Stimulated activated CD8-positive, alpha-beta memory T cell treated with anti-CD3 and anti-CD28 coated beads, Interleukin-4, amount 100 ng/mL, for 24 hours (primary cell): ENCODE measurements at places on chromosomes 1 and 21.

DNA sequence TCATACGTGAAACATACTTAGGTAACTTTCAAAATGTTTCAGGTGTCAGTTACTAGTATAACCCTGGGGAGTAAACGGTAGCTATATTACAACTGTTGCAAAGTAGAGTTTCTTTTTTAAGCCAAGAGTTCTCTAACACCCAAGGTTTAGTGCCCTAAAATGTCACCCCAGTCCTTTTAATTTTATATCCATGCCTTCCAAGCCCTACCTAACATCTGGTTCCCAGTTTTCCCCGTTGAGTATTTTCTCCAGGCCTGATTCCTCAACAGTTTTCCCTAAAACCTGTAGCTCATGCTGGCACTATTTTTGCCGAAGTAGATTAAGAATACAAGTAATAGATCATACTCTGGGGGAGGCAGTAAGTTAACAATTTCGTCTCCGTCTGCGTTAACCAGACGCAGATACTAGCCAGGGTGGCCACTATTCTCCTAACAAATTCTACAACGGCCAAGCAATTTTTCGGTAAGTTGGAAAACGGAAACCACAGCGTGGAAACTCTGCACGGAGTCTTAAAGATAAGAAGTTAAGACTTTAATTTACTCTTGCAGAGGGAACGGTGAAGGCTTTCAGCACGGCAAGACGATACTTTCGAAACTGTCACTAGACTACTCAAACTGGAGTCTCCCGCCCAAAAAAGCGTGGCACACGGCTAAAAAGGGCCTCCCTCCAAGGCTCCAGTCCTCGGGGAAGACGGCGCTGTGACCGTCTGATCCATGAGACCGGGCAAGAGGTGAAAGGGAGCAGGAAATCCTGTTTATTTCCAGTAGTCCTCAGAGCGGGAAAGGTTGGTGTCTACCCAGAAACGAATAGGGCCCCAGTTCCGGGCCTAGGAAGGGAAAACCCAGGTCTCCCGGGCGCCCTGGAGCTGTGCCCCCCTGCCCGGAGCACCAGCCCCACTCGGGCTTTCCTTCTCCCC is 945 bp downstream of the SRSF4 start:
- peak; percentile 19 for DNase-seq

DNA sequence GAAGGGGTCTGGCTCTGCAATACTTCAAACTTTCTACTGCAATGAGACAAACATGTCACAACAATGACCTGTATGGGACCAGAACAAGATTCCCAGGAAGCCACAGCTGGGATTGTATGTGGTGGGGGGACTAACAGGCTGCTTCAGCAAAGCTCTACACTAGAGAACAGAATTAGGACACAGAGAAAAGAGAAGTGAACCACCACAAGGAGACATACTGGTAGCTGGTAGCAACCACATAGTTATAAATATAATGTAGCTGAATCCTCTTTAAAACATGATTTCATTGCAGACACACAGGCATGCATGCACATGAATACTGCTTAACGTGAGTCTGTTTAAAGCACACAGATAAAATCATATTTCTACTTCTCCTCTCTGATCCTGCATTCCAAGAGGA is 3.5 kb upstream of the ILDR2 start:
- no peak for DNase-seq

GRCh38 chr1:51567653-51568052 is 48.6 kb upstream of the EPS15 start:
- no peak for DNase-seq

GRCh38 chr21:39923476-39923875 is 56.2 kb downstream of the PCP4 start:
- DNase-seq = no peak

GRCh38 chr21:36654796-36655325 is 44.1 kb upstream of the SIM2 start:
- no peak for DNase-seq
